ENCODE measurements at places on chromosomes 5 and 9.

- DNase-seq: no peak
Observed at GRCh38 chr5:85998656-85999055, 619.1 kb upstream of the COX7C start.

DNA sequence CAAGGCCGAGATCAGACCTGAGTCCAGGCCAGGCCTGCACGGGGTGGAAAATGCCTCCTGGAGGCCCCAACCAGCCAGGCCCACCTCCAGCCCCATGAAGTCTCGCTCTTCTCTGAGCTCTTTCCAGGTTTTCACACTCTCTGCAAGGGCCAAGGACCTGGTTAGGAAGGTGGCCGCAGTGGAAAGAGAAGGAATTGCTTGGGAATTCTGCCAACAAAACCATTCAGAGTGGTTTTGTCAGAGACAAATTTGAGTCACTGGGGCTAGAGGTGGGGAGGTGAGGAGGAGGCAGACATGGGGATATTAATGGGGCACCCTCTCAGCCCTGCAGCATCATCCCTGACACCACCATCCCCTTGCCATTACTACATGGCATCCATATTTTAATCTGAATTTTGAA is 261.0 kb downstream of the ROR2 start:
- DNase-seq: no peak

GRCh38 chr5:136063778-136064465 is 35.1 kb downstream of the TGFBI start:
- no peak for DNase-seq

DNA sequence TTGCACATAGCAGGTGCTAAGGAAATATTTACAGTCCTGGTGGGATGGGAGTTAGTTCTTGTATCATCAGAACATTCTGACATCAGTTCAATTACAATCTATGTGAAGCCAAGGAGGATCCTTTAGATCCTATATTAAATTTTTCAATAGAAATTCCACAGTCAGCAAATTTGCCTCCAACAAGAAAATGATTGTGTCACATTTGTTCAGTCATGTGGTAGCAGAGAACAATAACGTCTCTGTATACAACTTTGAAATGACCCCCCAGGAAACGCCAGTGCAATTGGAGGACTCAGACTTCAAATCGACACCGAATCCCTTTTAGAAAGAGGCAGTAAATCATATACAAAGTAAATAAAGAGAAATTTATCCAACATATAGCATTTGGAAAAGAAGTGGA is 392.1 kb downstream of the DTWD2 start:
- no peak for DNase-seq

DNA sequence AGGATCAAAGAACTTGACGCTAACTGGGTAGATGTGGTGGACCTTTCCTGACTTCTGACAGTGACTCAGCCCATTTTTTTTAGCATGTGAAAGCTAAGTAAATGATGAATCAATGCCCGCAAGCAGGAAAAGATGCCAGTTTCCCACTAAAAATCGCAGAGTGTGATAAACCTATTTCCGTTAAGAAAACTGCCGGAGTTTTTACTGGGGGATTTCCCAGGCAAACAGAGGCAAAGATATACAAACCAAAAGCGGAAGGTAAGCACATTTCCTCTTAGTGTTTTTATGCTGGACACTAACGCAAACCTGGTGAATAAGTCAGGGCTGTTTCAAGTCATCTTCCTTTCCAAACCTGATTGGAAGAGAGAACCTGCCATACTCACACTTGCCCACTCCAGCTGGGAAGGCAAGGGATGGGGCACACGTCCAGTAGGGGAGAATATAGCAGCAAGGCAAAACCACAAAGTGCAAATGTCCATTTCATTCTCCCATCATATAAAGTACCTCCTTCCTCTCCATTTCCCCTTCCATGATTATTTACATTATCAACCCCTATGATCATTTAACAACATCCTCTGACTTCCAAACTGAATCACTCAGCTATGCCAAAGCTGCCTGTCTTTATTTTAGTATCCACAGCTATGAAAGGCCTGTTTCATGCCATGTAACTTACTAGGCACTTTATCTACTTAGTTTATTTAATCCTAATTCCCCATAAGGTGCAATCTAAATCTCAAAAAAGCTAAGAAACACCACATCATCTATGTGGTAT is 349.7 kb upstream of the RFX3 start:
- DNase-seq: peak; percentile 79

DNA sequence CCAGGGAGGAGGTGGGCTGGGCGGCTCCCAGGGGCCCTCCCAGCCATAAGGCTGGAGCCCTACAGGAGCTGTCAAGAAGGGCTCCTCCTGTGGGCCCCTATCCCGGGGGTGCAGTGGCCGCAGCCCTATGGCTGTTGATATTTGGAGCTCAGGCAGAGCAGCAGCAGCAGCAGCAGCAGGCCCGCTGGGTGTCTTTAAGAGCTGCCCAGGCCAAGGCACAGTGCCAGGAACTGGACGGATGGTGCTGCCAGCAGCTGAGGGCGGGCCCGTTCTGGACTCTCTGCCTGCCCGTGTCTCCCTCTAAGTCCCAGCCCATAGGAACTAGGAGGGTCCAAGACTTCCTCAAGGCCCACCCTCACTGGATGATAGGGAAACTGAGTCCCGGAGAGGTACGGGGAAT is 3.6 kb downstream of the AK1 start:
- DNase-seq: peak; percentile 45

DNA sequence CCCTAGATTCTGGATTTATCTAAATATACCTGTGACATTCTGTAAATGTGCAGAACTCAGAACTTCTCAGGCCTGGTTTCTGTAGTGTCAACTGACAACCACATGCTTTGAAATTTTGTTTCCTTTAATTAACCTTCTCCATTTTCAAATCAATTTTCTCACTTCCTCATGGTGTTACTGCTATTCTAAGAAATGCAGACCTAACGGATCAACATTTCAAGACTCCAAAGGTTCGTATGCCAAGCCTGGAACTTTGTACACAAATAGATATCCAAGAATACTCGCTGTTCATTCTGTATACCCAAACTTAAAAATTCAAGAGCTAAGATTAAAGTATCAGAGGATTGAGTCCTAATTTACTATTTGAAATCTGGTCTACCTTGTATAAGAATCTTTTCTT is 88.1 kb downstream of the SLC24A2 start:
- DNase-seq: no peak

- peak; percentile 63 for DNase-seq
Observed at GRCh38 chr5:90434116-90434714, 24.7 kb upstream of the CETN3 start.

GRCh38 chr5:72441862-72442540 is 65.2 kb downstream of the ZNF366 start:
- peak; percentile 67 for DNase-seq

- no peak for DNase-seq
Observed at GRCh38 chr5:53323943-53324642, 156.3 kb upstream of the FST start.

- no peak for DNase-seq
Observed at GRCh38 chr9:135925496-135926133, 18.3 kb upstream of the CAMSAP1 start.

GRCh38 chr9:127686461-127687393 is 20.1 kb upstream of the CFAP157 start:
- no peak for DNase-seq

DNA sequence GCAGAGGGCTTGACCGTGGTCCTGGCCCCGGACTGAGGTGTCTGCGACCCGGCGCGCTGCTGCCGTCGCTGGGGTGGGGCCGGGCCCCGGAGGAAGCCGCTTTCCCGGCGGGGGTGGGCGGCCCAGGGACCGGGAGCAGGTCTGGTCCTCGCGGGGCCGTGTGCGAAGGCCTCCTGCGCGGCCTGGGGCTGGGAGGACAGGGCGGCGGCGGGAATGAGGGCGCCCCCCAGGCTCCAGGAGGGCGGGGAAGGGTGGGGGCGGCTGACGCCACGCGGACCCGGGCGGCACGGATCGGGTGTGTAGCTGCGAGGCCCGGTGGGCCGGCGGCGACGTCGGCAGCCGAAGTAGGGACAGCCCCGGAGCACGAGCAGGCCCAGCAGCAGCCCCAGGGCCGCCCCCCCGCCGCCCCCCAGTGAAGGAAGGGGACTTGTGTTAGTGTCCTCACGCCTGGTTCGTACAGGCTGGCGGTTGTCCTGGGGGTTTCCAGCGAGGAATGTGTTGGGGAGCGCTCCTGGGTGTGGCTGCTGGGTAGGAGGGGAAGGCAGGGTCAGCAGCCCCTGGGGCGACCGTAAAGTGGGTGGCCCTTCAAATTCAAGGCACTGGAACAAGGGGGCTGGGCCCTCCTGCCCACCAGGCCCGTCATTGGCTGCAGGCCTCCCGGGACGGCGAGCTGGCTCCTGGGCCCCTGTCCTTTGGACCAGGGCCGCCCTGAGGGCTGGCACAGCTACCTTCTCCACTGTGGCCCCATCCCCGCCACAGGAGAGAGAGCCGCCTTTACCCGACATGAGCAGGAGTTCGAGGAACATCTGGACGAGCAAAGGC is 597 bp upstream of the TMEM250 start:
- peak; percentile 68 for DNase-seq

DNA sequence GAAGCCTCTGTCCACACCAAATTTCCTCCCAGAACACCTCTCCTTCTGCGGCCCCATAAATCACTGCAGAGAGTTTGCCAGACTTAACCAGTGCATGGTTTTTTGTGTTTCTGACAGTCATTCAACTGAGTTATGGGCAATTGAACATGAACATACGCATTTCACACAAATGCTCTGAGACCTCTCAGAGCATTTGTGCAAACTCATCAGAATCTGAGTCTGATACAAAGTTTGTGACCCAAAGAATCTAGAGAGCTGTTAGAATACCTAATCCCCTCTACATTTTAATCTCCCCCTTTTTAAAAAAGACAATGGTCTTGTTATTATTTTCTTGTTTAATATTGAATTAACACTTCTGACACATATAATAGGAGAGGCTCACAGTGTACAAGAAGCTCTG is 416.9 kb upstream of the SMARCA2 start:
- DNase-seq: no peak

DNA sequence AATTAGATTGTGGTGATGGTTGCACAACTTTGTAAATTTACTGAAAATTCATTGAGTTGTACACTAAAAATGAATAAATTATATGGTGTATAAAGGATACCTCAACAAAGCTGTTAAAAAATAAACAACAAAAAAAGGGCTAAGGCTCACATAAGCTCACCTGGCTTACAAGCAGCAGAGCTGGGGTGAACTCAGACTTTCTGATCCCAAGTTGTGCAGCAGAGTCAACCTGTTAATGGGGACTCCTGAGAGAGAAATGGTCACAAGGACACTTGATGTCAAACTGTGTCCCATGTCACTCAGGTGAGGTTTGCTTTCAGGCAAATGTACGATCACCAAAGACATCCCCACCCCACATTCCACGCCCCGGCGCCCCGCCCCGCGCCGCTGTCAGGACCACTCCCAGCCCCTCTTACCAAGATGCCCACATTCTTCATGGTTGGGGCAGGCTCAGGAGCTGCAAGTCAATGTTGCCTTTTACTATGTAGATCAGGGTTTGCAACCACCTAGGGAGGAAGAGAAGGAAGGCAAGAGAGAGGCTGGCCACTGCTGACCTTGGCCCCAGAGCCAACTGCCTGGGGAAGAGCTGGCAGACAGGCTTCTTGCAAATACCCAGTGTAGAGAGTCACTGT is 22.4 kb upstream of the SLC36A1 start:
- no peak for DNase-seq

- DNase-seq: no peak
Observed at GRCh38 chr5:87079219-87079618, 188.5 kb upstream of the RASA1 start.

- no peak for DNase-seq
Observed at GRCh38 chr9:109699019-109699418, 81.0 kb upstream of the PALM2AKAP2 start.

DNA sequence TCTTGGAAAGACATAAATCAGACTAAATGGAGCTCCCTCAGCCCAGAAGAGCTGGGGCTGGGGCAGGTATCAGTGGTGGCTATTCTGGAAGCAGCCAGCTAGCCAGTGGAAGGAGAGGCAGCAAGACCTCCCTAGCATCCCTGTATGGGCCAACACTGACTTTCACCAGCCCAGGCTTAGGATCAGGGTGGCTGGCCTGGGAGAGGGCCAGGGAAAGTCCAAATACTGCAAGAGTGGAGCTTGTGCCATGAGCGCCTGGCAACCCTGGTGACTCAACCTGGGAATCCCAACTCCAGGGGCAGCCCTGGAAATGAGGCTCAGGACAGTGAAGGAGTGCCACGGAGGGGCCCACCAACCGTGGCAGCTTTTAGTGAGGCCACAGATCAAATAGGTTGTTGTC is 7.6 kb upstream of the IRF1 start:
- DNase-seq: peak; percentile 55

- DNase-seq: peak; percentile 8
Observed at GRCh38 chr9:123834889-123835562, 94.9 kb downstream of the DENND1A start.

- DNase-seq: no peak
Observed at GRCh38 chr5:125496393-125496792, 750.0 kb upstream of the ZNF608 start.

DNA sequence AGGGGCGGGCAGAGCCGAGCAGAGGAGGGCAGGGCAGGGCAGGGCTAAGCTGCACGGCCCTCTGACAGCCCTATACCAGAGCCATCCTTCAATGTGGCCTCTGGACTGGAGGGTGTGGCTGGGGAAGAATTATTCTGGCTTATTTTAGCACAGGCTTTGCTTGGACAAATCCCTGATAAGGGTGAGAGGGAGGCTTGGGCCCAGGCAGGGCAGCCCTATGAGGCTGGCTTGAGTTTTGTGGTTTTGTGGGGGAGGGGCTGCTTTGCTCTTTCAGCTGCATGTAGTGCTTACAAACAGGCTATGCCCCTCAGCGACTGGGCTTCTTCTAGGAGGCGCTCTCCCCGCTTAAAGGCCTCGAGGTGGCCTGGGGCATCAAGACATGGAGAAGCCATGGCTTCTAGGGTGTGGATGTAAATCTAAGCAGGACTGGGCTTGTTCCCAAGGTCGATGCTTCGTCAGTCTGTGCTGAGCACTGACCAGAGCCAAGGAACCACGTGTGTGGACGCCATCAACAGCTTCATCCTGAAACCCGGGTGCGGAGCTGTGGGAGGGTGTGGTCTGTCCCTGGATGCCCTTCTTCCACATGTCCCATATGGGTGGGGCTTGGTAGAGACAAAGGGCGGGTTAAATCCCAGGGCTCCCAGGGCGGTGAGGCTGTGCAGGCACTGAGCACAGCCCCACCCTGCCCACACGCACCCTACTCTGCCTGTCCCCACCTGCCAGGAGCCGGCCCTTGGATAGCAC is 45.7 kb upstream of the IPPK start:
- DNase-seq: peak; percentile 41

DNA sequence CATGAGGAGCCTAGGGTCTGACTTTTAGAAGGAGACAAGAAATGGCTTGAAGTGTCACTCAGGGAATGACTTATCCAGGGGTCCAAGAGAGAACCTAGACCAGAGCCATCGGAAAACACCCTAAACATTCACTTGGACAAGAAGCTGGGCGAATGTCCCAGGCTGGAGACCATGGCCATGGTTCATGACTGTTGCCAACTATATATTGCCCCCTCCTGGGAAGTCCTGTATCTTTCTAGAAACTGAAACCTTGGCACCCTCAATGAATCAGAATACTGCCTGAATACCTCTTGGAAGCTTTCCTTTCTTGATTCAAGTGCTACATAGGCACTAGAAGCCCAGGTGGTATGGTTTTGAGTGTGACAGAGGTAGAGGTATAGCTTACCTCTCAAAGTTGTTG is 29.9 kb downstream of the TRMO start:
- DNase-seq: no peak

GRCh38 chr5:57537811-57538210 is 55.2 kb upstream of the ACTBL2 start:
- no peak for DNase-seq
